B cell (primary cell): ENCODE measurements at places on chromosomes 2 and 18.
A peak's percentile ranks its signal among the peaks of the same experiment; 100 is the strongest.

- no peak for DNase-seq
Measured at GRCh38 chr2:151106805-151107506, 154.7 kb downstream of the RBM43 start.

GRCh38 chr18:79438898-79439627 lies 43.3 kb downstream of the NFATC1 start:
- DNase-seq, result peak; percentile 35

GRCh38 chr2:151374436-151374835 lies 17.0 kb downstream of the TNFAIP6 start:
- DNase-seq, result no peak

GRCh38 chr2:25161055-25161781 lies 7.2 kb downstream of the POMC start:
- DNase-seq, result peak; percentile 82

DNA sequence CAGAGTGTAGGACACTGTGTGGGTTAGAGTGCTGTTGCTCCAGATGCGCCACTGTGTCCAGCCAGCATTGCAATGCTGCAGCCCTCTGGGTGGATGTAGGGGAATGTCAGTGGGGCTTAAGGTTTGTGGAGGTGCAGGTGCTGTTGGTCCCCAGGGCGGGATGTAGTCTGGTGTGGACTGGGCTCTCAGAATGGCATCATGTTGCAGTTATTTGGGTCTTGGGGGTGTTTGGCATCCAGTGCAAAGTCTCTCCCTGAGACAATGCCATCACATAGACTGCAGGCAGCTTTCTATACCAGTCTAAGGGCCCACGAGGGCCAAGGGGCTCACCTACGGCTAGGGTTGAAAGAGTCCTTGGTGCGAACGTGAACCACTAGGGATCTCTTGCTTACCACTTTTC lies 275.3 kb downstream of the SOX11 start:
- no peak for DNase-seq

DNA sequence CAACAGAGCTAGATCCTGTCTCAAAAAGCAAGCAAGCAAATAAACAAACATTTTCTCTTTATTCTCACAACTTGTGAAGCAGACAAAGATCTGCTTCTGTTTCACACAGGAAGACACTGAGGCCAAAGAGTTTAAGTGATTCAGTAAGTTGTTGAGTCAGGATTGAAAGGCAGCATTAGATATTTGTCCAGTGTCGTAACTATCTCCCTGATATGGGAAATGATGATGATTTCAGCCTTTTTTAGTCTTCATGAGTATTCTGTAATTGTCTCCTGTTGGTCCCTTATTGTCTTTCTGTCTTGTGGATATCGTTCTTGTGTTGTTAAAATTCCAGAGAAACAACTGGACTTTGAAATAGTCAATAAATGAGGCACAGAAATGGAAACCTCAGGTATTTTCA lies 59.6 kb downstream of the GATA6 start:
- DNase-seq, result no peak

GRCh38 chr2:80126596-80127189 lies 177.9 kb downstream of the LRRTM1 start:
- no peak for DNase-seq

GRCh38 chr2:51667679-51668078 lies 635.7 kb upstream of the NRXN1 start:
- no peak for DNase-seq

- no peak for DNase-seq
Measured at GRCh38 chr2:229650901-229651300, 63.5 kb downstream of the DNER start.

DNA sequence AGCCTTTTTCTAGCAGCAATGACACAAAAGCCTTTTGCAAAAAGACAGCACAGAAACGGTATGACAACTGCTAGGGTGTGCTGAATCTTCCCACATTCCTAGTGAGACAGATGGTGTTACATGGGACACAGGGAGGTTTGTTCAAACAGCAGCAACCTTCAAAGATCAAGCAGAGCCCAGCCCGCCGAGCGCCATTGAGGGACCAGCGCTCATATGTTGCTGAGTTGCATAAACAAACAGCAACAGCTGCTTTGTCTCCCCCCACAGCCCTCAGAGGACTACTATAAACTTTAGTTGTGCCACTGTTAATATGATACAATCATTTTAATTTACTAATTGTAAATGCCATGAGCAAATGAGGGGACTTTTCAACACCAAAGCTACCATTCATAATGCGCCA lies 117.7 kb downstream of the ZEB2 start:
- DNase-seq, result no peak

DNA sequence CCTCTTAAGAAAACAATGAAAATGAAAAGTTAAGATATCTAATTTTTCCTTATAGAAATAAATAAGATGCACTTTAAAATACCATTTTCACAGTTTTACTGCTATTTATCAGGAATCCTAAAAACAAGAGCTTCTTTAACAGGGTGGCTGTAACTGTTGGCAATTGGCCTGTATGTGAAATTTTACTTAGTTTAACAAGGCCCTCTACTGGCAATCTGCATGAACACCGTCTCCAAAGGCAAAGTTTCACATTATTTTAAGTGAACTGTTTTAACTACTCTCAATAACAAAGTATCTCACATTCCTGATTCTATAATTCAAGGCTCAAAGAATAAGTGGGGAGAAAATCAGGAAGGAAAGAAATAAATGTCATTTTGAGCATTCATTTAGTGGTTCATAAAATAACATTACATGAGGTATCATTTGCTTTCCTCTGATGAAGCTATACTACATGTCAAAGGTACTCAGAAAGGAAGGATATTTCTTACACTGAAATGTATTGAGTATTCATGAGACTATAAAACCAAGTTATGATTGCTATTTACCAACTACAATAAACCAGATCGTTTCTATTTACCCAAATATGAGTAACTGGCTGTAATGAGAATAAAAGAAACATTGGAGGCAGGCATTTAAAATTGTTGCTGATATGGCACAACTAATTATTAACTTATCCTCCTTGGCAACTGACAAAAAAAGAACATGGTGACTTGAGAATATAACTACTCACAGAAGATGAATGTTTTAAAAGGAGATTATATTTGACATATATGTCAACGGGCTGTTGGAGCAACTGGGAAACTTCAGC lies 7.0 kb downstream of the NCKAP5 start:
- DNase-seq, result no peak

DNA sequence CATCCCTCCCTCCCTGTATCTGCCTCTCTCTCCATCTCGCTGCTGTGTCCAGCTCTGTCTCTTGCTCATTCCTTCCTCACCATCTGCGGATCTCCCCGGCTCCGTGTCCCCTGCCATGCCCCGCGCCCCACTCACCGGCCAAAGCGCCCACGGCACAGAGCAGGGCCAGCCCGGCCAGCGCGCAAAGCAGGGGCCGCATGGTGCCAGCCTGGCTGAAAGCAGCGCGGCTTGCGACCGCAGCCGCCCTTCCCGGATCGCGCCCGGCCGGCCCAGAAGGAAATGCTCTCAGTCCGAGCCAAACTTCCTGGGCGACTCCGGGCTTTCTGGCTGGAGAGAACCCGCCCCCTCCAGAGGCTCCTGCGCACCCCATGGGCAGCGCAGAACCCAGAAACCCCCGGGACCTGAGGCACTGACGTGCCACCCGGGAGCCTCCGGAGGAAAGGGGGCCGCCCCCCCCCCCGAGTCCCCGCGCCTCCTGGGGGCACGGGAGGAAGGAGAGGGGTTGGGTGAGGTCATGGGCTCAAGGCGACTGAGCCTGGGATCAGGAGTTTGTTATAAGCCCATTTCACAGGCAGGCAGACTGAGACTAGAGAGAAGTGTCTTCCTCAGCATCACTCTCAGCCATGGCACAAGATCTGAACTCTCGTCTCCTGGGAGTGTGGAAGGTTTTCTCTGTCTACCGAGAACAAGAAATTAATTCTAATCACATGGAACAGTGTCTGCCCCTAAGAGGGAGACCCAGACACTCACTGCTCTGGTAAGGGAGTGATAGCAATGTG lies 45.2 kb upstream of the RAB6C start:
- DNase-seq, result no peak

DNA sequence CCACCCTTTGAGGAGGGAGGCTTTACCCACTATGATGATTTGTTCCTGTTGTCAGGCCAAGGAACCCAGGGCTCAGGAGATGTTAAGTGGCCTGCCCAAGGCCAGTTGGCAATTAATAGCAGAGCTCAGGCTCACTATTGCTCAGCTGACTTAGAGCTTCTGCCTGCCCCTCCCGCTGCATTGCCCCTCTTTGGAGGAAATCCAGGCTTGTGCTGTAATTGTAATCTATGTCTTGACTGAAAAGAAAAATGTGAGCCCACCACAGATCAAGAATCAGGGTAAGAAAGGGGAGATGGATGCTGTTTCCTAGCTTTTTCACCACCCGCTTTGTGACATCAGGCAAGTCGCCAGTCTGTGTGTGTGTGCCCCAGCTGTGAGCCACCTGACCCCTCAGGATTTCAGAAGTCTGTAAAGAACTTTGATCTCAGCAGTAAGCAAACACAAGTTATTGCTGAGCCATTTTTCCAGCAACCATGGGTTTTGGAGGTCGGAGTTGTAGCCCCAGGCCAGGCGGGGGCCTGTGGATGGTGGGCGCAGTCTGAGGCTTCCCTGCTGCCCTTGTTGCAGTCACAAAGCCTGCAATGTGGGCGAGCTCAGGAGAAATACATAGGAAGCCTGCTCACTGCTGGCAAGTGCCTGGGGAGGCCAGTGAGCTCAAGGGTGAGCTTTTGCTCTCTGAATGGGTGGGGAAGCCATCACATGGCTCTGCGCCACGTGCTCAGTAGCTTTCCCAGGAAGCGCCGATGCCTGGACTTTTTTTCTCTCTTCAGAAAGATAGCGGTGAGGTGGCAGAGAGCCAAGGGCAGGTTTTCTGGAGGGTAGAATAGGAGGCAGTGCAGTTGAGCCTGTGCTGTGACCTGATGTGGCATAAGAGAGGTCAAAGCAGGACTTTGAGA lies 6.1 kb downstream of the CABLES1 start:
- DNase-seq, result no peak

GRCh38 chr2:217989221-217989948 lies 13.4 kb downstream of the TNS1 start:
- DNase-seq, result no peak

- no peak for DNase-seq
Measured at GRCh38 chr2:180519276-180519675, 461.1 kb upstream of the UBE2E3 start.

DNA sequence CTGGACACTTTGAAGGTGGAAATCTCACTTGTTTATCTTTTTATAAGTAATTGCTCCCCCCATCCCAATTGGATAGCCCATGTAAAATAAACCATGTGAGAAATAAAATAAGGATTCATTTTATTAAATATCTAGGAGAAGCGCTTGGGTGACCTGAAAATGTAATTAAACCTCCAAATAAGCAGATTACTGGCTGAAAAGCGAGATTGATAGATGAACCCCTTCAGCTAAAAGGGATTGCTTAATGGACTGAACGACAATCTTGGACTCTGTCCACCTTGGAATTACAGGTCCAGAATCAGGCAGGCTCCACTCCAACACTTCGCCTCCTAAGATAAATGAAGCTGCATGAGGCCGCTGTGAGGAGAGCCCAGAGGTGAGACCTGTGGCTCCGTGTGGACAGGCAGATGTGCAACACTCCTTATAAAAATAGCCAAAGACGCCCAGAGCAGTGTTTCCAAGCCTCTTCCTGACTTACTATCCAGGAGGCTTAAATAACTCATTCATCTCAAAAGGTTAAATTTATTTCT lies 441.5 kb downstream of the MTX2 start:
- DNase-seq, result no peak

DNA sequence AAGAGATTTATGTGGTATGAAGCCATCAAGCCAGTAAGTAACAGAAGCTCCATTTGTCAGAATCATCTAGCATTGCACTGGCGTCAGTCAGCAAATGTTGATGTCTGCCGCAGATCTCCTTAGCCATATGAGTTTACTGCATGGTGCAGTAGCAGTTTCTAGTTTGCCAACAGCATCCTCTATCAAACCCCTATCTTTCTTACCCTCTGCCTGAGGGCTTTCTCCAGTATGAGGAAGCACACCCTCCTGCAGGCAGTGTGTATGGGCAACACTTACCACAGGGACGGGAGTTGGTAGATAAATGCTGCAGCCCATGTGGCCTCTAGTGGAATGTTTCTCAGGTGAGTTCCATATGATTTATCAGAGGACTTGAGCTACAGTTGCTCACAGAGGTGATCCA lies 63.7 kb downstream of the EFEMP1 start:
- DNase-seq, result no peak

- DNase-seq, result no peak
Measured at GRCh38 chr18:62457877-62458276, 64.9 kb upstream of the ZCCHC2 start.

DNA sequence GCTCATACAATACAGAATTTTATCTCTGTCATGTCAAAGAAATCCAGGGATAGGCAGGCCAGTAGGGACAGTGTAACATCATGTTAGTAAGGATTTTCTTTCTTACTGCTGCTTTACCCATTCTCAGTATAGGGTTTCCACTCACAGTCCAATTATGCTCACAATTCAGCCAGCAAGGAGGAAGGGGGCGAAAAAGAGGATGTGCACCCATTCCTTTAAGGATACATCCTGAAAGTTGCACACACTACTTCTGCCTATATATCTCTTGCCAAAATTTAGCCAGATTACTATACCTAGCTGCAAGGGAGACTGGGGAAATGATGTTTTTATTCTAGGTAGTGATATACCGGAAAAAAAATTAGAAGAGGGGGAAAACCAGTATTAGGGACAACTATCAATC lies 66.1 kb downstream of the BAZ2B start:
- no peak for DNase-seq

- peak; percentile 16 for DNase-seq
Measured at GRCh38 chr2:121810959-121811853, 55.8 kb downstream of the TSN start.

GRCh38 chr2:71710367-71711132 lies 257.2 kb downstream of the DYSF start:
- no peak for DNase-seq
